ENCODE measurements at places on chromosomes 11 and 22. TPM values are rescaled to one million over a fixed set of nuclear protein-coding genes. Genes with fewer than 3 reads are reported as not detected.

Gene MMP10
- 4.4 TPM for total RNA-seq

Gene LRRN4CL
- 9.6 TPM for total RNA-seq

Gene OR8D1
- under 0.01 TPM for total RNA-seq

Gene MYBPC3
- not detected for total RNA-seq

Gene CDCA5
- total RNA-seq = 13.4 TPM

Gene MB
- total RNA-seq = 0.85 TPM

Gene KRTAP5-11
- total RNA-seq = not detected

Gene PRG3
- total RNA-seq = not detected

Gene RASGRP2
- not detected for total RNA-seq

Gene SNX15
- total RNA-seq = 8.4 TPM

Gene ZBTB16
- under 0.01 TPM for total RNA-seq

Gene GRAMD1B
- 13.8 TPM for total RNA-seq

Gene SGSM1
- 0.28 TPM for total RNA-seq

Gene SNX32
- total RNA-seq = 0.38 TPM
